NCI-H1436 treated with DMSO at 0.1 percent for 48 hours (cell line): ENCODE measurements at places on chromosomes 4 and X.

- DNase-seq, result no peak
Measured at GRCh38 chr4:139668036-139668435, 2.4 kb downstream of the MGST2 start.

DNA sequence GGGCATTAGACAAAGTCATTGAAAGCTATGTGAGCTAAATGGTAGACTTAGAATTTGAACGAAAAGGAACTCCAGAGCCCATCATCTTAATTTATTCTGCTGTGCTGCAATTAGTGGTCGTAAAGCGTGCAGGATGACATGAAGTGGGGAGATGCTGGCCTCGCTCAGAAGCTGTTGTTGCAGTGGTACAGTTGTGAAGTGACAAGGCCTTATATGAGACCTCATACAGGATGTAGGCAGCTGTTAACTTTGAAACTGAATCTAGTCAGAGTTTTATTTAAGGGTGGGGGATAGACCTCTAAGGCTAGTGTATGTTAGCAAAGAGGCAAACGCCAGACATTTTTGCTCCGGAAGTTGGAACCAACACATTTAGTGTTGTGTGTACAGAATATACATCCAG lies 13.4 kb downstream of the KLF3 start:
- DNase-seq, result no peak

DNA sequence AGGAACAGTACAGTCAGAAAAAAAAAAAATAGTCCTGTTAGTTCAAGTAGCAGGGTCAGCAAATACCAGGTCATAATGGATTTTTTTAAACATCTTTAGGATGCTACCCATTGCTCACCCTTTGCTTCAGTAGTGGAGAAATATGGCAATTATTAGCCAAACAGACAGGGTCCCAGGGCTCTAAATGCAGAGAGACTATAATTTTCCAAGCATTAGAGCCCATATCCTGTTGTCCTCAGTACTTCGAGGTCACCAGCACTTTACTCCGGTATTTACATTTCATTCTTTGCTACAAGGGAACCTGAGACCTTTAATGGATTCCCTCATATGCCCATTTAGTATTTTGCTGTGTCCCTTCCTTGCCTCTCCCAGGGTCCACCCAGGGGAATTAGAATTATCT lies 1562.9 kb upstream of the TENM3 start:
- no peak for DNase-seq

DNA sequence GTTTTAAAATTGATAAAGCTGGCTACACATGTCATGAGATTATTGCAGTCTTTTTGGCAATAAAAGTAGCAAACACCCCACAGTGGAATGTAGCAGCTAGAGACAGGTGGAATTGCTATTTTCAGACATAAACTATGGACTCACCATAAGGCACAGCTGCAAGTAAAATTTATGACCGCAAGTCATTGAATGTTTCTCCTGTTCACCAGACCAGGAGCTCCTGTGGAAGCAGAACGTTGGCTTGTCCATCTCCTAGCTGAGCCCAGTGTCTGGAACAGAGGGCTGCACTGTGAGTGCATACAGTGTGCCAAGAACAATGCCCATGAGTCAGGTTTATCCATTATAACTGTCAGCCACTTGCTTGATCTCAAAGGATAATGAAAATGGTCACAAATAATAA lies 538.2 kb downstream of the INPP4B start:
- no peak for DNase-seq

DNA sequence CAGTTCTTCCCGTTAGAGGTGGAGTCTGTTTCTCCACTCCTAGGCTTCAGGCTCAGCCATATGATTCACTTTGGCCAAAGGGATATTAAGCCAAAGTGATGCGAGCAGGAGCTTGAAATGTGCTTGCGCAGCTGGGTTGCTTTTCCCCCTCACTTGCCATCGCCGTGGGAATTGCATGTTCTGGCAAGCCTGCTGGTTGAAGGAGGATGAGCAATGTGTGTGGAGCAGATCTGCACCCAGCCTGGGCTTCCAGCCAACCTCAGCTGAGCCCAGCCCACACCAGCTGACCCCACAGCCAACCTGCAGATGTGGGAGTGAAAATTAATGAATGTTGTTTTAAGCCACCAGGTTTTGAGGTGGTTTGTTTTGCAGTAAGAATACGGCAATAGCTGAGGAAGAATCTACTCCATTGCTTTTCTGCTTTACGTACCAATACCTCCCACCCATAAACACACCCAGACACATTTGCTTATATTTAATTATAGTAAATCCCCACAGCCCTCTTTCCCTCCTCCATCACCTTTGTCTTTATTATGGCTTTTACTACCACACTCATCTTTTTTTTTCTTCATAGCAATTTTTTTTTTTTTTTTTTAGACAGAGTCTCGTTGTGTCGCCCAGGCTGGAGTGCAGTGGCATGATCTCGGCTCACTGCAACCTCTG lies 132.8 kb upstream of the FUNDC1 start:
- DNase-seq, result peak; percentile 48

GRCh38 chrX:29690061-29690460 lies 525.3 kb upstream of the MAGEB2 start:
- DNase-seq, result no peak

- no peak for DNase-seq
Measured at GRCh38 chr4:73586666-73587065, 33.6 kb downstream of the RASSF6 start.

GRCh38 chrX:42027367-42028000 lies 104.1 kb upstream of the CASK start:
- DNase-seq, result no peak

DNA sequence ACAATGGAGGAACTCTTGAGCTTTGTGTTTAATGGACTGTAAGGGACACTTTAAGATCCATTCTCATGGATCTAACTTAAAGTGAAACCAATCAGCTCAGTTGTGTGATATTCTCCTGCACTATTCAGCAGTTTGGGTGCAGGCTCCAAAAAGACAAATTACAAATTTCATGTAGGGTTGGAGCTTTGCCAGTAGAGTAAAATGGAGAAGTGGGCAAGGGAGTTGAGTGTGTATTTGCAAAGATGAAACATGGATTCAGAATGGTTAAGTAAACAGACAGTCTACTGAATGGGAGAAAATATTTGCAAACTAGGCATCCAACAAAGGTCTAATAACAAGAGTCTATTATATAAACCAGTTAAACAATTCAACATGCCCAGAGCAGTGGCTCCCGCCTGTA lies 21.2 kb upstream of the MID2 start:
- DNase-seq, result no peak

- DNase-seq, result no peak
Measured at GRCh38 chrX:84182516-84182915, 5.5 kb downstream of the RPS6KA6 start.

- DNase-seq, result no peak
Measured at GRCh38 chr4:37909332-37910090, 18.6 kb downstream of the TBC1D1 start.

GRCh38 chr4:95268819-95269565 lies 279.8 kb downstream of the UNC5C start:
- no peak for DNase-seq

GRCh38 chrX:77087529-77088169 lies 359.5 kb upstream of the FGF16 start:
- DNase-seq, result no peak

DNA sequence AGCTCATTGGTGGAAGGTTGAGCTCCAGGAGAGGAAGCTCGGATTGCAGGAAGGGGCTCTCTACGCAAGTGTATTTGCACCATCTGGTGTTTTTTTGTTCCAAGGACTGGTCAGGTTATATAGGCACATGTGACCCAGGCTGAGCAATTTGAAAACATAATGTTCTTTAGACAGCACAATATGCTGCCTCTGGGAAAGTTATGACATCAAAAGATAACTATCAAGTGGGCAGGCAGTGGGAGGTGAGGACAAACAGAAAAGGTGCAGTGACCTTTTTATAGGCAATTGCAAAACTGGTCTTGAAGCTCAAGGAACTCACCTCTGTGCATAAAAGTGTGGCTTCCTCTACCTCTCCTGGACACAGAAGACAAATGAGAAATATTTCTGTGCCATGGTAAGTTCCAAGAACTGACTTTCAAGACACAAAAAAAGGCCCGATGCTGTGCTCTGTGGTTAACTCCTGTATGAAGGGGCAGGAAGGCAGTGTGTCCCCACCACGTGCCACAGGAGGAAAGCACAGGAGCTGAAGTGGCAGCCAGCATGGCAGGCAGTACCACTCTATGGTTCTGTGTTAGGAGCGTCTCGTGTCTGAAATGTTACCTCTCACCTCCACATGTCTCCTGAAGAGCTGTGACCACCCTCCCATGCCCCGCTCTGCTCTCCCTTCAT lies 128.6 kb downstream of the SHROOM3 start:
- no peak for DNase-seq

GRCh38 chrX:72002875-72003274 lies 92.2 kb downstream of the NHSL2 start:
- no peak for DNase-seq
